Non-pigmented ciliary epithelial cell (primary cell): ENCODE measurements at places on chromosomes 4 and X.

GRCh38 chr4:3520276-3520675 is 11.9 kb downstream of the LRPAP1 start:
- DNase-seq: no peak

DNA sequence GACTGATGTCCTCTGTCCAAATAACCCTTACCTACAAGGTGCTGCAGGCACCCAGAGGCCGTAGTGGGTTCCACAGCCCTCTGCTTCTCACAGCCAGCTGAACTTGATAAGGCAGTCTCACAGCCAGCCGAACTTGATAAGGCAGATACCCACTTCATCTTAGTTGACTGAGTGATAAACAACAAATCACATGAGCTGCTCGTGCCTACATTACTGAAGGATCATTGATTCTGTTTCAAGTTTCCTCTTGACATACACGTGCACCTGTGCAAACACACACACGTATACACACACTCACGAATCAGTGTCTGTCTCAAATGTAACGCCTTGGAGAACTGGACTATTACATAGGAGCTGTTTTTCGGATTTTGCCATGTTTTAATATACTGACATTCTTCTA is 276.3 kb downstream of the DCTD start:
- no peak for DNase-seq

GRCh38 chr4:139042981-139043460 is 27.4 kb downstream of the NOCT start:
- no peak for DNase-seq

DNA sequence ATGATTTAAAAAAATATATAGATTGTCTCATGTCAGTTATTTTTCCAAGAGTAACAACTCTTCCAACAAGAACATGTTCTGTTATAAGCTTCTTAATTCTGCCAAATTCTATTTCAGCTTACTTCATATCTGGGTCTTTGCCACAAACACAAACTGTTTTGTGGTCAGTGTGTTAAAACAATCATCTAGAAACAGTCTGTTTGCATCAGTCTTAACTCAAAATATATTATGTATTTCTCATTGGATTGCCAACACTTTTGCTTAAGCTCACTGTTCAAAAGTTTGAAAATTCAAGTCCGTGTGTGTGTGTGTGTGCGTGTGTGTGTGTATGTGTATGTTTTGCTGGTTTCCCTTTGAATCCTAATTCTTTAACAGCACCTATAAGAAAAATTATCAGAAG is 752.3 kb upstream of the NDST4 start:
- DNase-seq: no peak

- no peak for DNase-seq
These were observed 238.0 kb downstream of the RAB28 start for GRCh38 chr4:13246107-13246506.

DNA sequence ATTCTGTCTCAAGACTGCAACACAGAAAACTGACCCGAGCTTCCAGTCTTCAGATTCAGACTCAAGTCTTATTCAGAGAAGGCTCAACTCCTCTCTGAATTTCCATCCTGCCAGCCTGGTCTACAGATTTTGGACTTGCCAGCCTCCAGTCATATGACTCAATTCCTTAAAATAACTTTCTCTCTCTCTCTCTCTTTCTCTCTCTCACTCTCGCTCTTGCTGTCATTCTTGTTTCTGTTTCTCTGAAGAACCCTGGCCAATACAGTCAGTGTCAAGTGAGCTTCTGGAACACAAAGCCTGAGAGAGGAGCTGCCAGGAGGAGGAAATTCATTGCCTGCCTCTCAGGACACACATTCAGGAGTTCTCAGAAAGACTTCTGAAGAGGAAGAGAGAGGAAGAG is 154.9 kb downstream of the PARM1 start:
- no peak for DNase-seq
